ENCODE measurements at places on chromosomes 12 and 14.

DNA sequence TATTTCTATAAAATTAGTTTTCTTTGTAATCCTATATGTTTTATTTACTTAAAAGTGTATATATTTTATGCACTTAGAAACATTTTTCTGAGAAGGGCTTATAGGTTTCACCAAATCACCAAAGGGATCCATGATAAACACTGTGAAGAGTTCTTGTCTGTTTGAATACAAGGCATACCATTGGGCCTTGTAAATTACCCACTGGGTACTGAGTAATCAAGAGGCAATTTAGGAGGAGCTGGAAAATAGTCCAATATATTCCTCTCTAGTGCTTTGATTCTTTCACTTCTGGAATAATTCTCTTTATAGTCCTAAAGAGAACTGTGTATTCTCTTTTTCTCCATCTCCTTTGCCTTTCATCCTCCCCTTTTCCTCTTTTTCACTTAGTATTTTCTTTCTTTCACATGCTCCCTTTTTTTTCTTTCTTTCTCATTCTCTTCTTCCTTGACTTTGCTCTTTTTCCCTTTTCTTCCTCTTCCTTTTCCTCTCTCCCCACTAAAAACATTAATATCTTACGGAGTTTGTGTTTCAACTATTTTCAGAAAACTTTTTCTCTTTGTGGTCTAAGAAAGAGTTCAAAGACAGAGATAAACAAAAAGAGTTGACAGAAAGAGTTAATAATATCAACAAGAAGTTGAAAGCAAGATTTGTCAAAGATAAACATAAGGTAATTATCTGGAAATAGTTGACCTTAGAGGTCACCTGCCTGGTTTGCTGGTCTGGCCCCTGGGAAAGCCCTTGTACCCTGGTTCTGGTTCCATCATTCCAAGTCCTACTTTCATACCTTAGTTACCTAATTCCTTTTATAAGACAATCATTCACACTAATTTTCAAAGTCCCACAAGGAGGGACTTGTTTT is 435.3 kb downstream of the RAD51B start:
- DNase-seq = no peak
- H3K4me1 ChIP-seq = peaks cover 21% of the 10 kb centered on the region
- H3K27me3 ChIP-seq = no peaks in the 10 kb centered on the region
- H3K27ac ChIP-seq = no peak overlapping the region

DNA sequence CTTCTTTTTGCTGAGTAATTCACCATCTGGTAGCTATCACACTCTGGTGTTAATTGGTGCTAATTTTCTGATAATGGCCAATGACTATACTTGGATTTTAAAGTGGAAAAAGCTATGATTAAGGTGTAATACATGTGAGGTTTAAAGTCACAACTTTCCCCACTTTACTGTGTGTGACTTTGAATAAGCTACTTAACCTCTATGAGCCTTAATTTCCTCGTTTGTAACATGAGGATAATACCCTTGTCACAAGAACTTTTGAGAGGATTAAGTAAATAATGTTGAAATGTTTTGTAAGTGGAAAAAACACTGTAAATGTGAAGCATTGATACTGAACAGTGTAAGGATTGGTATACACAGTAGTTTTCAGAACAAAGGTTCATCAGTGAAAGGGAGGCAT is 65.3 kb downstream of the MSRB3 start:
- H3K4me3 ChIP-seq = no peak overlapping the region
- H3K27me3 ChIP-seq = no peaks in the 10 kb centered on the region
- no peaks in the 10 kb centered on the region for H3K4me1 ChIP-seq
- peaks cover under 1% of the 10 kb centered on the region for H3K36me3 ChIP-seq

DNA sequence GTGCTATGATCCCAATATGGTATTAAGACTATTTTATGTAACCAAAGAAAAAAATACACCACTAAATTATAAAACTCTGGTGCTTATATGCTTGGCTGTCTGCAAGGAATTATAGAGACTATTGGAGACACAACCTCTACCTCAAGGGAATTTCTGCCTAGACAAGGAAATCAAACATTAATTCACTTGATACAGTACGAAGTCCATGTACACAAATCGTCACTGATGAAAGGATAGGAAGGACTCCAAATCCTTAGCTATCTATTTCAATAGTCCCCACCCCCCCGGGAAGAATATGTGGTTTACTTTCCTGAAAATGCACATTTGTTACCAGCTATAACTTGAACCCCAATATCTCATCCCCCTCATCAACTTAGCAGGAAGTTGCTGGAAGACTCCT is 21.9 kb downstream of the RTN1 start:
- no peak for DNase-seq
- H3K4me1 ChIP-seq = no peaks in the 10 kb centered on the region
- H3K27me3 ChIP-seq = no peaks in the 10 kb centered on the region
- no peak overlapping the region for H3K4me3 ChIP-seq

- H3K27me3 ChIP-seq = no peaks in the 10 kb centered on the region
- no peaks in the 10 kb centered on the region for H3K36me3 ChIP-seq
- no peak overlapping the region for H3K4me3 ChIP-seq
- peak overlapping the region; percentile 66 for H3K27ac ChIP-seq
- H3K4me1 ChIP-seq = peaks cover 97% of the 10 kb centered on the region
Observed at GRCh38 chr12:27276275-27276674, 32.2 kb downstream of the STK38L start.

DNA sequence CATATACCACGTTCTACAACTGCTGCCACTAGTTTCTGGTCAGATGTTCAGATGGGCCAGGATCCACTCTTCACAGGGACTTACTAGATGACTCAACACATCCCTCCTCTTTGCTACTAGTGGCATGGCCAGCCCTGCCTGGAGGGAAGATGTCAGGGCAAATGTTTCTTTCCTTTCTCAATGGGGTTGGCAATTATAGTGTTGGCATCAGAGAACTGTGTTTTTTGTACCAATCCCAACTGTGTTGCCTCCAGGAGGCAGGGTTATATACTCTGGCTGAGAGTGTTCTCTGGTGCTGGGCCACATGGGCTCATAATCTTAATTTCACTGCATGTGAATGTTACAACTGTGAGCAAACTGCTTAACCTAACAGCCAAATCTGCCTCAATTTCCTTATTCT is 69.9 kb upstream of the AVPR1A start:
- no peak for DNase-seq
- no peaks in the 10 kb centered on the region for H3K27me3 ChIP-seq
- no peaks in the 10 kb centered on the region for H3K4me1 ChIP-seq
- H3K27ac ChIP-seq = no peak overlapping the region

GRCh38 chr12:118842866-118843265 is 138.5 kb upstream of the SRRM4 start:
- no peak overlapping the region for H3K27ac ChIP-seq
- H3K36me3 ChIP-seq = no peaks in the 10 kb centered on the region
- no peak for DNase-seq
- H3K4me1 ChIP-seq = no peaks in the 10 kb centered on the region
- no peak overlapping the region for H3K4me3 ChIP-seq
- no peaks in the 10 kb centered on the region for H3K27me3 ChIP-seq

DNA sequence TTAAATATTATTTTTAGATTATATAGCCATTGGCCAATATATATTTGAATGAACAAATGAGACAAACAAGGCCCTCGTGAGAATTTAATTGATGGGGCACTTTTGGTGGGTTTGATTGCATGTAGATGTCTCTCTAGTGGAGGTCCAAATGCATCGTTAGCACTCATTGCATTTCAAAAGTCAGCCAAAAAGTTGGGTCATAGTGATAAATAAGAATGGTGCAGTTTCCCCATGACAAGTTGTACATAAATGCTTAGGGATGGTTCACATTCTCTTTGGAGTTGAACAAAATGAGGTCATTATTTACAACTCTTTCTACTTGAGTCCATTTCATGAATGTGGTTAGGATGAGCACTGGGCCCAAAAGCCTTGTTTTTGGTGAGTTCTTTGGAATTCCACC is 1.0 kb downstream of the BEST3 start:
- no peaks in the 10 kb centered on the region for H3K36me3 ChIP-seq
- no peak for DNase-seq
- no peaks in the 10 kb centered on the region for H3K4me1 ChIP-seq
- H3K27me3 ChIP-seq = no peaks in the 10 kb centered on the region

DNA sequence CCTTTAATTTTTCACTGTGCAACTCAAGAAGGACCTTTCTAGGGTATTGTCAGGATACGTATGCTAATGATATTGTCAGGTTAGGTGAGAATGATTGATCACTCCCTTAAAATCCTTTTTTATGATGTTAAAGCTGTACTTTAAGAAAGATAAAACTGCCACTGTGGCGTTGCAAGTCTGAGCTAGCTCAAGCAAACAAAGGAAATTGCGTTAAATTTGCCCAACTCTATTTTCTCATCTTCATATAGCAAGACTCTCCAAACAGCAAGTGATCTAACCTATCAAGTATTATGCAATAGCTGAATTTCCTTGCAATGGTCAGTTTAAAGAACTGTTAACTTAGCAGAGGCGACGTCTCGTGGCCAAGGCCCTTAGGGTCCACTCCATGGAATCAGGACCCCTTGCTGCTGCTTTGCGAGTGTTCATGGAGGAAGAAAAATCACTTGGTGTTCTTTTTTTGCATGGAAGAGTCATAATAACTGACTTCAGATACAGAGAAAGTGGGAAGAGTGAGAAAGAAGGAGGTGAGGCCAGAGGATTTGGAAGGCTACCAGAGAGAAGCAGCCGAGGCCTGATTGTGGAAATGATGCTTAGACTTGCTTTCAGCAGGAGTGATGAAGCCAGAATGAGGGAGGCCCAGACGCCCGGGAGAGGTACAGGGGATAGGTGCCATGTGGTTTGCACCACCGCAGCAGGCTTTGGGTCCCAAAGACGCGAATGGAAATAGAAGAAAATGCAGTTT is 2.5 kb downstream of the TRAF3 start:
- peaks cover 12% of the 10 kb centered on the region for H3K4me1 ChIP-seq
- no peak overlapping the region for H3K27ac ChIP-seq

DNA sequence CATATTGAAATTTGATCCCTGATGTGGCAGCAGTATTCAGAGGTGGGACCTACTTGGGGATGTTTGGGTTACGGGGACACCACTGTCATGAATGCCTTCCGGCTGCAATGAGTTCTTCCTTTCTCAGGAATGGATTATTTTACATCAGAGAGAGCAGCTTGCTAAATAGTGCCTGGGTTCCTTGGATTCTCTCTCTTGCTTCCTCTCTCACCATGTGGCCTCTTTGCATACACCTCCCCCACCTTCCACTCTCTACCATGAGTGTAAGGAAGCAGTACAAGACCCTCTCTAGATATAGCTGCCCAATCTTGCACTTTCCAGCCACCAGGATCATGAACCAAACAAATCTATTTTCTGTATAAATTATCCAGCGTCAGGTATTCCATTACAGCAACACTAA is 15.4 kb upstream of the SCAF11 start:
- H3K27me3 ChIP-seq = no peaks in the 10 kb centered on the region
- H3K27ac ChIP-seq = no peak overlapping the region
- no peak for DNase-seq
- H3K4me1 ChIP-seq = no peaks in the 10 kb centered on the region

- H3K4me3 ChIP-seq = no peak overlapping the region
- no peaks in the 10 kb centered on the region for H3K27me3 ChIP-seq
- H3K36me3 ChIP-seq = no peaks in the 10 kb centered on the region
- no peaks in the 10 kb centered on the region for H3K4me1 ChIP-seq
- no peak overlapping the region for H3K27ac ChIP-seq
Observed at GRCh38 chr14:31613188-31613587, 52.0 kb downstream of the NUBPL start.

GRCh38 chr12:91920276-91920675 is 225.4 kb downstream of the BTG1 start:
- H3K4me1 ChIP-seq = no peaks in the 10 kb centered on the region
- H3K27ac ChIP-seq = no peak overlapping the region
- no peaks in the 10 kb centered on the region for H3K27me3 ChIP-seq
- no peak for DNase-seq
- H3K36me3 ChIP-seq = no peaks in the 10 kb centered on the region

- H3K36me3 ChIP-seq = no peaks in the 10 kb centered on the region
- no peak overlapping the region for H3K4me3 ChIP-seq
- no peaks in the 10 kb centered on the region for H3K27me3 ChIP-seq
- DNase-seq = no peak
Observed at GRCh38 chr12:130216031-130216430, 53.8 kb downstream of the FZD10 start.

GRCh38 chr14:59439256-59439965 is 25.8 kb downstream of the GPR135 start:
- no peaks in the 10 kb centered on the region for H3K36me3 ChIP-seq
- no peaks in the 10 kb centered on the region for H3K27me3 ChIP-seq
- no peak overlapping the region for H3K4me3 ChIP-seq
- peak overlapping the region; percentile 63 for H3K27ac ChIP-seq
- DNase-seq = no peak

DNA sequence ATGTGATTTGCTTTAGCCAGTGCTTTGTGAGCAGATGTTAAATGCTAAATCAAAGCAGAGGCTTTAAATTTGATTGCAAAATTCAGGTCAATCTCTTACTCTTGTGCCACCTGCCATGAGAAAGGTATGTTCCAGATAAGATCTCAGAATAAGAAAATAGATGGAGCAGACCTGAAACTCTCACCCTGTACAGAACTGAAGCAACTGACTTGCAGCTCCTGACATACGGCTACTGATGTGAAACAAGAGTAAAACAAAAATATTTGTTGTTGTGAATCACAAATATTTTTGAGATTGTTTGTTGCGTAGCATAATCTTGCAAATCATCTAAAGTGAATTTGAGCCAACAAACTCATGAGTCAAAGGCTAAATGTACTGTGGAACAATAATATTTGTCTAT is 3.5 kb upstream of the OSBPL8 start:
- H3K4me3 ChIP-seq = no peak overlapping the region
- H3K4me1 ChIP-seq = peaks cover 4% of the 10 kb centered on the region
- H3K36me3 ChIP-seq = no peaks in the 10 kb centered on the region
- H3K27me3 ChIP-seq = no peaks in the 10 kb centered on the region
- DNase-seq = no peak

GRCh38 chr14:65329481-65329880 is 83.0 kb upstream of the FUT8 start:
- H3K27ac ChIP-seq = no peak overlapping the region
- H3K4me1 ChIP-seq = no peaks in the 10 kb centered on the region
- H3K27me3 ChIP-seq = no peaks in the 10 kb centered on the region
- H3K4me3 ChIP-seq = no peak overlapping the region
- no peaks in the 10 kb centered on the region for H3K36me3 ChIP-seq

GRCh38 chr14:72451054-72451972 is 442.6 kb downstream of the DPF3 start:
- H3K4me1 ChIP-seq = no peaks in the 10 kb centered on the region
- H3K4me3 ChIP-seq = no peak overlapping the region
- DNase-seq = no peak
- H3K27me3 ChIP-seq = no peaks in the 10 kb centered on the region

DNA sequence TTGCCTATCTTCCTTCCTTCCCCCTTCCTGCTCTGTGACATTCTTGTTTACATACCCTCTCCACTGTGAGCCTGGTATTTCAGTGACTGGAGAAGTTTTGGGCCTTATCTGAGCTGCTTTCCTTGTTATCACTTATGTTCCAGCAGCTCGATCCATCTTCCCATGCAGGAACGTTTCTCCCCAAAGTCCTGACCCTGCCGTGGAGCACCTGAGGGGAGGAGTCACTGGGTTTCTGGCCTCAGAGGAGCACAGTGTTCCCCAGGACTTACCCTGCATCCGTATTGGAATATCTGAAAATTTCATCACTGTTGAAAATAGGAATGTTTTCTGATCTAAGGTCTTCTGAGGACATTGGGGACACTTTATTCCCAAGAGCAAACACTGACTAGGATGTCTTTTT is 141.8 kb downstream of the CACNA1C start:
- no peak overlapping the region for H3K4me3 ChIP-seq
- peak overlapping the region; percentile 41 for H3K27ac ChIP-seq
- H3K4me1 ChIP-seq = peaks cover 50% of the 10 kb centered on the region
- no peaks in the 10 kb centered on the region for H3K36me3 ChIP-seq
- no peak for DNase-seq

Measured in tibial artery (tissue), 4 donors.